ENCODE measurements at places on chromosomes 1 and 21.
A peak's percentile ranks its signal among the peaks of the same experiment; 100 is the strongest.

- DNase-seq = no peak
These were observed 183.9 kb upstream of the SGIP1 start for GRCh38 chr1:66350001-66350547.

DNA sequence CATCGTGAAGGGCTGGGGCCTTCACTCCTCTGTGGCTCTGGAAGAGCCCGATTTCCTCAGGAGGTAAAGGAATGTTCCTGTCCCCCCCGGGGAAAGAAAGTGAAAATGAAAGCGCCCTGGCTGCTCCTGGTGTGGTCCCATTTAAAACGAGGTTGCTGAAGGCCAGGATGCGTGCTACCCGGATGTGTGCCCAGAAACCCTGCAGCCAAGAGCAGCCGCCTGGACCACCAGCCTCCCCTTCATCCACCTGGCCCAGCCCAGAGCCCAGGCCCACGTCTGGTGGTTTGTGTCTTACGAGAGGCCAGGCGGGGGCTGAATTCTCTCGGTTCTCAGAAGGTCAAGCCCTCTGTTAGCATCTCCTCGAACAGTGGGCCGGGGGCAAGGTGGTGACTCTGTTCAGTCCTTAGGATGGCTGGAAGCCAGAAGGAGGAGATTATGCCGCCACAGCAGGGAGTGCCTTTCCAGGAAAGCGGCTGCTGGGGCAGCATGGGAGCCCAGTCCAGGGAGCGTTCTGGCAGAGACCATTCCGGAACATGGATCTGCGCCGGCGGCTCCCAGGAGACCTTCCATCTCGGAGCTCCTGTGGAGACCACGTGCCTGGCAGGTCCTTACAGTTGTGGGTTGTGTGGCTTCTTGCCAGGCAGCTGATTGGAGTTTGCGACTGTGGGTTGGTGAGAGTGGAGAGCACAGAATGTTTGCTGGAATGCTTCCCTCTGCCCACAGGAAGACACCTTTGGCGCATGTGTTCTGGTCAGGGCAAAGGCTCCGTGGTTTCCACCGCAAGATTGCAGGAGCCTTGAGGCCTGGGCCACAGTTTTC is 1.4 kb downstream of the GUK1 start:
- peak; percentile 47 for DNase-seq

- DNase-seq = no peak
These were observed 220.2 kb downstream of the TGFB2 start for GRCh38 chr1:218565377-218565776.

DNA sequence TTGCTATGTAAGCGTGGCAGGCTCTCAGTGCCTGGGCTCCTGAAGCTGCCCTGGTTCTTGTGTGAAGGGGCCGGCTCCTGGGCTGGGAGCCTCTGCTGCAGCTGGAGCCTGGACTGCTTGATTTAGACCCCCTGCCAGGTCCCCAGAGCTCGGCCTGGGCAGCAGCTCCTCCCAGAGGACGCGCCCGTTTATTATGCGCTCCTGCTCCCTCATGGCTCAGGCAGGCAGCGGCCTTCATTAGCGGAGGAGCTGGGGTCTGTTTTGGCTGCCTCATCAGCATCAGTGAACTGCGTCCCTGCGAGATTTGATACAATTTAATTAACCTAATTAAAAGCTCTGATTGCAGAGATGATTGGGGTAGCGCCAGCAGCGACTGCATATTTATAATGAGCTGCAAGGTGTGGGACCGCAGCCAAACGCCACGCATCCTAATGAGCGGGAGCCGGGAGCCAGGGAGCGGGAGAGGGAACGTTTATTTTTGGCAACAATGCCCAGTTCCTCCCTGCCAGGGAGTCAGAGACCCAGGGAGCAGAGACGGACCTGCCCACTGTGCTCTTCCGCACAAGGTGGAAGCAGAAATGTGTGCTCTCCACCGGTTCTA is 16.6 kb downstream of the UTP11 start:
- no peak for DNase-seq

DNA sequence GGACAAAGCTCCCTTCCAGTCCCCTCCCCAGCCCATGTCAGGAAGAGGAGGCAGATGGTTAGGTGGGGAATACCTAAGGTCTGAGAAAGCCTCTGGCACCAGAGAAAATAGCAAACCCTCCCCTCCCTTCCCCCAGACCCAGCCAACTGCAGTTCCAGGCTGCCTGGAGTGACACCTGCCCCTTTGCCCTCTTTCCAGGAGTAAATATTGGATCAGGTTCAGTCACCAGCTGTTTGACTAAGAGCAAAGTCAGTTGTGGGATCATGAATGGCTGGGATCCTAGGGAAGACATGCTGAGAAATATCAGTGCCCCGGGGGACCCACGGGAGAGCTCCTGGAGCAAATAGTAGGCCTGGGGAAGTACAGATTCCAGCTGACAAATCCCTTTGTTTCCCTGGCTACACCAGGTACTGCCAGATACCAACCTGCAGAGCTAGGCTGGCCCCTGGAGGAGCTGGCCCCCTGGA is 12.2 kb upstream of the CDK18 start:
- DNase-seq = no peak

DNA sequence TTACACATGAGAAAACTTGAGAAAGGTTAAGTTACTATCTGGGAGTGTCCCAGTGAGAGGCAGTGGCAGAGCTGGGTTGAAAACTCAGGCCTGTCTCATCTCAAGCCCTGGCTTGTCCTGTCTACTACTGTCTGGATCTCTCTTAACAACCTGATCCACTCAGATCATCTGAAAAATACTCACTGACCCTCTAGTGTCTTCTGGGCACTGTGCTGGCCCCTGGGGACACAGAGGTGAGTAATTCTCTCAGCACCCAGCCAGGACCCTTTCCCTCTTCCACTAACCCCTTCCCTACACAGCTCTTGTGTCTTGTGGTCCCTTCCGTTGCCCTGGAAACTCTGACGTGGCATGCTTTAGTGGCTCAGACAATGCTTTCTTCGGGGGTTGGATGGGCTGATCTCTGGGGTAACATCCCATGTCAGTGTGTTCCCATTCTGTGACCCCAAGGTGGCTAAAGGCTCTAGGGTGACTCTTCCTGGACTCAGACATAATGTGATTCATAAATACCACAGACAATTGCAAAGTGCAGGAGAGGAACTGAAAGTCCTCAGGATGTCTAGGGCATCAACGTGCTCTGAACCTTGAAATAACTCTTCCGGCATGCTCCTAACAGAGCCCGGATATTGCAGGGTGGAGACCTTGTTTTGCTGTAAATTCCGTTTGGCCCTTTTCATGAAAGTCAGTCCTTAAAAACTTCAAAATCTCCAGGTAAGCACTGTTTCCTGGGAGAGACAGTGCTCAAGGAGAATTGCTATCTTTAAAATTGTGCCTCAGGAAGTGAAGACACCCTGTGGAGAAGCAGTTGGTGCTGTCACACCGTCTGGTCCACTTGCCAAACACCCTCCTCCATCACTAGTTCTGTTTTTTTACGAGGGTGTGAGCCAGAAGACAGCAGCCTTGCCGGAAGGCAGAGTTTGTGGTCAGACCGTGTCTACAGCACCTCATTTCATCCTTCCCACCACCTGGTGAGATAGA is 4.0 kb downstream of the SHISAL2A start:
- DNase-seq = no peak

DNA sequence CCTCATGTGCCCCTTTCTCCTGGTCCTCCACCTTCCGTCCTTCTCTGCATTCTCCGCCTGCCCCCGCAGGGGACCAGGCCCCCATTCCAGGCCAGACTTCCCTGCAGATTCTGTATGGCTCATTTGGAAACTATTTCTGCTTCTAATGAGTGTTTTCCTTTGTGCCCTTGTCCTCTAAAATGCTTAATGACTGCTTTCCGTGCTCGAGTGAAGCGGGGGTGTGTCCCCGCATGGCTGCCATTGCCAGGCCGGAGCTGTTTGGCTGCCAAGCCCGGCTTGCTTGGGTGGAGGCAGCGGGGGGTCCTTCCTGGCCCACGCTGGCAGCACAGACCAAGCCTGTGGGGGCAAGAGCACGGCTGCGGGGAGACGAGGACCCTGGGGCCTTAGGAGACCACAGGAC is 299.3 kb upstream of the VAMP3 start:
- no peak for DNase-seq
